RWPE2 (cell line): ENCODE measurements at places on chromosomes 1 and 21.

GRCh38 chr1:55155522-55155921 is 59.6 kb downstream of the USP24 start:
- no peak for DNase-seq

GRCh38 chr1:156845953-156846545 is 12.9 kb downstream of the INSRR start:
- no peak for DNase-seq

DNA sequence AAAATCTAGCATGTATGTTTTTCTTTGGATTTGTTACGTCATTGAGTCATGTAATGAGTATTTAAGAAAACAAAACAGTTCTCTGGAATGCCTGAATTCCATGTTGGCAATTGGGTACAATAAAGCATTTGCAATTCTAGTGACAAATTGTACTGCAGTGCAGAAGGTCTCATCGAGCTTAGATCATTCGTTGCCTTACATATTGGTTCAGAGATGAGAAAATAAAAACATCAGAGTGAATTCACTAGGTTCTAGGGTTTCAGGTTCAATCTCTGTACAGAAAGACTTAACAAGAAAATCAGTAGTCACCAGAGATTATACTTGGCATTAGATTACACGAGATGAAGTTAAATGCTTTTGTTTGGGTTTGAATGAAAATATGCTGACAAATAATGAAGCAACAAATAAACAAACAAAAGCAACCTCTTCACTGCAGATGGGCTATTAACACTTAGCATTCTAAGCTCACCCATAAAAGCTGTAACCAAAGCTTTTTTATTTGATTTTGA is 124.7 kb downstream of the RYR2 start:
- no peak for DNase-seq

DNA sequence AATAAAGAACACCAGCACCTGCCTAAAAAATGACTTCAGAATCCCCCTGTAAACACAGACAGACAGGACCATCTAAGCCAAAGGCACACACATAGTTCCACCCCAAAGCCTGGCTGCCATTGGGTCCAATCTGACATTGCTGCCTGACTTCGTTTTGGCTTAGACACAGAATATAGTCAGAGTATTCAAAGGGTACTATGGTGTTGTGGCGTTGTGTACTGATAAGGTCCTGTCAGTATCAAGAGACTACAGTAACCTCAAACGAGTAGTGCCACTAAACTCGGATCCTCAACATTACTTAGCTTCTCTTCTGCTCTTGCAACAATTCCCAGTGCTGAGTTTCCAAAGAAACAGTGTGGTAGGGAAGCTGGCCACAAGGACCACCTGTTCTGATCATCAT is 169.3 kb upstream of the NR5A2 start:
- no peak for DNase-seq

- no peak for DNase-seq
Measured at GRCh38 chr1:173280899-173281660, 73.9 kb upstream of the TNFSF4 start.

- no peak for DNase-seq
Measured at GRCh38 chr1:201126832-201127754, at the start of gene ASCL5. TSS of gene ASCL5 (minus strand) at chr1:201127184. CDS start at chr1:201115372, 11,812 bp downstream.

DNA sequence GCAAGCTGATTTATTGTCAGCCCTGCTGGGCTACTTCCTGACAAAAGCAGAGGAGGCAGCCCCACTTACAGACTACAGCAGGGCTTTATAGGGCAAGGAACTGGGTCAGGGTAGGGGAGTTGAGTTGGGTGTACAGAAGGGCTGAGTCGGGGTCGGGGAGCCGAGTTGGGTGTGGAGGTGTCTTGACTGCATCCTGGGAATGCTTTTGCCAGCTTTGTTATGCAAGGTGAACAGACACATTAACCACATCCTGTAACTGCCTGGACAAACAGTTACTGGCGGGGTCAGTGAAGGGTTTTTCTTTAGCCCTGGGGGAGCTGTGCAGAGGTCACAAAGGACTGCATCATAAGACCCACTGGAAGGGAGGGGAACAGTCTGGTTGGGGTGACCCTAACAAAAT is 39.1 kb upstream of the GBP5 start:
- DNase-seq, result no peak

GRCh38 chr21:38178653-38179470 is 77.9 kb upstream of the KCNJ15 start:
- no peak for DNase-seq

- peak; percentile 54 for DNase-seq
Measured at GRCh38 chr21:44345495-44345894, 6.3 kb upstream of the CFAP410 start.
